ENCODE measurements at places on chromosomes 5 and 9.

DNA sequence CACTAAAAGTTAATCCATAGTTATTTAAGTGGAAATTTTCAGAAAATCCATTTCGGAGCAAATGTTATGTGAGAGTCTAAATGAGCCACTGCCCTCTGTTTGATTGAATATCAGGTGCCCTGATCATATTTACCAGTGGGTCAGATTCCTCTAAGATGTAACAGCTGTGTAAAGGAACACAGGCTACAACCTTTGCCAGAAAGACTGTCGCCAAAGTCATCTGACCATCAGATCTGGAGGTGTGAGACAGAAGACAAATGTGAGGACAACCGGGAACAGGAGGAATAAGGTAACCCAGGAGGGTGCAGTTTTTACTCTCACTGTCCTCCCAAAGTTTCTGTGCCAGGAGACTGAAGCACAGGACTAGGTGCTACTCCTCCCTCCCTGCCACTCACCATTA, 90.8 kb downstream of the CAAP1 start:
- no peak for DNase-seq

DNA sequence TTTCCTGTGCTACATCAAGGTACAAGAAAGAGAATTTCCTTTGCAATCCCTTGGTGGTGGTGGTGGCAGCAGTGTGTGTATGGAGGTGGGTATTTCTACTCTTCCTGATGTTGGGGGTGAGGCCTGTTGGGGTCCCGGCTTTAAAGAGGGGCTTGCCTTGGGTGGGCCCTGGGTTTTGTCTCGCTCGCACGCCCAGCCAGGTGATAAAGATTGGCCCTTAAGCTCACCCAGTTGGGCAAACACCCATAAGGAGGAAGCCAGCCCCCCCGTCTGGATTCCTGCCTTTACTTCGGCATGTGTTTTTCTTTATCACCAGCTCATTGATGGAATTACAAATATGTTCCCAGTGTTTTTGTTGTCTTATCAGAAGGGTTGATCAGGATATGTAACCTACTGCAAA, 16.0 kb upstream of the SARDH start:
- DNase-seq = no peak

DNA sequence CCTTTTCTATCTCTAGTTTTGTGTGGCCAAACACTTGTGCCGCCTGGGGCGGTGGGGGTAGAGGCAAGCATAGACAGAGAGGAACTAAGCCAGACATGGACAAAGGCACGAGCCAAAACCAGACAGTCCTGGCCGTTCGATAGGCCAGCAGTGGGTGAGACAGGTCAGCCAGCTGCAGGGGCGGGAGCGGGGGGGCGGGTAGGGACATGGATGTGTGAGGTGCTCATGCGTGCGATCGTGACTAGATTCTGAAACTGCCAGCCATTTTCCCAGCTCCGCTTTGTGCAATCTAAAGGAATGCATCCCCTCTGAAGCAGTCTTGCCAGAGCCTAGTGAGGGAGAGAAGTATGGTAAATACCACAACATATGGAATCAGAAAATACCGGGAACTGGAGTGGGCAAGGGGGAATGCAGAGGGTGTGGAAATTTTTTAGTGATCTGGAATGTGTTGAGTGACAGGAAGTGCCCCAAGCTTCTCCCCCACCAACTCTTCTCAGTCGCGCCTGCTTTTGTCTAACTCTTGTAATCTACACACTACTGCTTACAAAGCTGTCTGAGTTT, 111.9 kb downstream of the NR6A1 start:
- DNase-seq = no peak

DNA sequence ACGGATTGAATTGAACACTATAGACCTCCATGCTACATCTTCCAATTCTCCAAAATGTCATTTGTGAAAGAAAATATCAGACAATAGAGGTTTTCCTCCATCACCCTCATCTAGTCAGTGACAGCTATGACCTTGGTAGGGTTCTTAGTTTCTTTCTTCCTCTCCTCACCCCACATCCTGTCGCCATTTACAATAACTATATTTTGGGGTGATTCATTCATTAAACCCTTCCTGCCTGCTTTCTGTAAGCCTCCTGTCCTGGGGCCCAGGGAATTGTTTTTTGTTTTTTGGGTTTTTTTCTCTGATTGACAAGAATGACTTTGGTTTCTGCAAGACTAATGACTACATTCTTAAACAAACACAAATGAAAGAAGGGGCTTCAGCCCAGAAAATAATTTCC, 82.6 kb downstream of the PRELID2 start:
- DNase-seq = no peak

- no peak for DNase-seq
These were observed 202.6 kb downstream of the PIK3R1 start for GRCh38 chr5:68418201-68418600.

GRCh38 chr5:95075111-95075510, 209.8 kb downstream of the MCTP1 start:
- no peak for DNase-seq
